ENCODE measurements at places on chromosomes 7 and 10.

GRCh38 chr10:127527891-127528290, 21.2 kb upstream of the NPS start:
- DNase-seq: no peak

GRCh38 chr10:58998924-58999713, 177.3 kb upstream of the PHYHIPL start:
- DNase-seq: no peak

GRCh38 chr10:62534031-62534430, 159.9 kb downstream of the ZNF365 start:
- no peak for DNase-seq

DNA sequence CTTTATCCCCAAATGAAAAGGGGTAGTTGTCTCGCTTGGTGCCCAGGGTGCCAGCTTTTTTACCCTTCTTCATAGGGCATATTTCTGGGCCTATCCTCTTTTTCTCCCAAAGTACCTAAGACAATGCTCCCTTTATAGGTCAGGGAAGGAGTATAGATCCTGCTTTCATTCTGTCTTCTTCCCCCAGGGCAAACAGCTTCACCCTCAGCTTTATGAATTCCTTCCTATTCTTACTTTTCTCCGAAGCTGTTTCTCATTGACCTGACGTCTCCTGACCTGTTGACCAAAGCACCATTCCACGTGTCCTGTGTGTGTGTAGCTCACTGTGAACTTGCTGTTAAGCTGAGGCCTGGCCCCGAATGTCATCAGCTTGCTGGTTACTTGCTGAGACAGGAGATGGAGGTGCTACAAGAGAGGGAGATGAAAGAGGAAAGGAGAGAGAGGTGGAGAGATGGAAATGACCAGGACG, 48.9 kb downstream of the PYROXD2 start:
- DNase-seq: no peak

DNA sequence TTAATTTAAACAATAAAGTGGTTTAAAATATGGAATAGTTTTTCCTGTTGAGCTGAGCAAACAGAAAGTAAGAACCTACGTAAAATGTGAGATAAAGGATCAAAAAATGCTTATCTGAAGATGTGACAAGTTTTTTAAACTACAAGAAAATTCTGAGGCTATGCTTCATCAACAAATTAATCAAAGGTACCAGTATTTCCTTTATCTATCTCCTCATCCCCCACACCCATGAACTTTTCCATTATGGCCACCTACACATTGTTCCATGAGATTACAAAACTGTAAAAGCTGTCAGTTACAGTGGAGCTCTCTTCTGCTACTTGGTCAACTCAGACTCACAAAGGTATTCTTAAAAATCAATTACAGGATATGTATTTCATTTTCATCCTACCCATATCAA, 77.4 kb downstream of the ARHGAP12 start:
- DNase-seq: no peak

DNA sequence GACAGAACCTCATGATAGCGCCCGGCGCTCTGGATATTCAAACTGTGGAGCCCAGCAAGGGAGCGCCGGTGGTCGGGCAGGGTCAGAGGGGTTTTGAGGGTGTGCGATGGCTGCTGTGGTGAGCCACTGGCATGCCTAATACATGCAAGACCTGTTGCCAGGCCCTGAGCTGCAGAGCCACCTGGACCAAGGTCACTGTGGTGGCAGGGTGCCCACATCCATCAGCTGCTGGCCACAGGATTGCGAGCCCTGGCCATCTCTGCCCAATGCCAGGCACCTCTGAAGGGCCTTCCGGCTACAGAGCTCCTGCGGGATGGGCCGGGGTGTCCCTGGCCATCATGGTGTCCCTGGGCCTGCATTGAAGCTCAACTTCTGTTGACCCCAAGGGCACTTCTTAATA, 123.0 kb upstream of the TNRC18 start:
- no peak for DNase-seq

GRCh38 chr7:92158660-92159575, 20.0 kb downstream of the LRRD1 start:
- DNase-seq: no peak

- DNase-seq: no peak
These were observed 3.5 kb downstream of the POLR3A start for GRCh38 chr10:78025685-78026364.

GRCh38 chr10:112282086-112282485, 1.1 kb upstream of the TECTB start:
- DNase-seq: no peak

GRCh38 chr7:23863209-23863787, 153.3 kb downstream of the STK31 start:
- DNase-seq: no peak

DNA sequence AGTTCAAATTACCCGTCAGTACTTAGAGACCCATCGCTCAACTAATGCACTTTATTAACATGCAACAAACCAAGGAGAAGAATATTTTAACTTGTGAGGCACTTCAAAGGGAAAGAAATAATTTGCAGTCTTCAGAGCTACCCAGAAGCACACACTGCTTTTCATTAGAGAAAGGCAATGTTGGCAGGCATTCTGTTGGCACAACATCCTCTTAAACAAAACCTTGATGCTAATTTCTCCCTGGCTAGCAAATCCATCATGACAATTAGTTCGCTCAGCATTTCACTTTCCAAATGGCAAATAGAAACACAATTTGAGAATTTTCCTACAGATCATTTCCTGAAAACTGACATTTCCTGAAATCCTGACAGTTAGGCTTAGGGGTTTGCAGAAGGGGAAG, 155.6 kb upstream of the FAM13C start:
- no peak for DNase-seq

DNA sequence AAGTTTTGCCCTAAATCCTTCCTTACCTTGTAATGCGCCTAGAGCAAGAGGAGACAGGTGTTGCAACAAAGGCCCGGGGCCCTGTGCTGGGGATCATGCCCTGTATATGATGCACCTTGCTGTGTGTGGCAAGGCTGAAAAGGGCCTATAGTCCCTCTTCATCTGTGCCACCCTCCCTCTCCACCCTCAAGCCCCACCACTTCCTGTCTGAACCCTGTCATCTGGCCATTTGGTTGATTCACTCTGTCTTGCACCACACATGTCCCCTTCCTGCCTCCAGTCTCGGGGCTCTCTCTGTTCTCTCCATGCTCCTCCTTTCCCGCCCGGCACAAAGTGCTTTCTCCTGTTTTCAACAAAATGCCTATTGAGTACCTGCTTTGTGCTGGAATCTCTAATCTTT, 11.5 kb upstream of the MALSU1 start:
- no peak for DNase-seq

GRCh38 chr10:66804962-66805361, 120.9 kb upstream of the LRRTM3 start:
- no peak for DNase-seq

- DNase-seq: no peak
These were observed 23.0 kb downstream of the EDRF1 start for GRCh38 chr10:125742465-125742864.

DNA sequence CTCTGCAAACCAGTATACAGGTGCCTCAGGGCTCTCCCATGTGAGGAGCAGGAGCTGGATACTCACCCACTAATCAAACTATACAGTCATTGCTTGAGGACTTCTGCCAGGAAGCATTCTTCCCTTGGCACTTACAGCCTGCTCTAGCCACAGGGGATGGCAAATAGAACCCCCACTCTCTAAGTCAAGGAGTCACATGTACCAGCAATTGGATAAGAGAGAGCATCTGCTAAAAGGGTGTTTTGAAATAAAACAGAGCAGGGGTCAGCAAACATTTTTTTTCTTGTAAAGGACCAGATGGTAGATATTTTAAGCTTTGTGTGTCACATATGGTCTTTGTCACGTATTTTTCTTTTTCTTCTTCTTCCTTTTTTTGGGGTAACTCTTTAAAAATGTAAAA, 865.2 kb upstream of the GHITM start:
- DNase-seq: no peak

GRCh38 chr7:151194188-151194587, 7.1 kb upstream of the ASB10 start:
- no peak for DNase-seq

DNA sequence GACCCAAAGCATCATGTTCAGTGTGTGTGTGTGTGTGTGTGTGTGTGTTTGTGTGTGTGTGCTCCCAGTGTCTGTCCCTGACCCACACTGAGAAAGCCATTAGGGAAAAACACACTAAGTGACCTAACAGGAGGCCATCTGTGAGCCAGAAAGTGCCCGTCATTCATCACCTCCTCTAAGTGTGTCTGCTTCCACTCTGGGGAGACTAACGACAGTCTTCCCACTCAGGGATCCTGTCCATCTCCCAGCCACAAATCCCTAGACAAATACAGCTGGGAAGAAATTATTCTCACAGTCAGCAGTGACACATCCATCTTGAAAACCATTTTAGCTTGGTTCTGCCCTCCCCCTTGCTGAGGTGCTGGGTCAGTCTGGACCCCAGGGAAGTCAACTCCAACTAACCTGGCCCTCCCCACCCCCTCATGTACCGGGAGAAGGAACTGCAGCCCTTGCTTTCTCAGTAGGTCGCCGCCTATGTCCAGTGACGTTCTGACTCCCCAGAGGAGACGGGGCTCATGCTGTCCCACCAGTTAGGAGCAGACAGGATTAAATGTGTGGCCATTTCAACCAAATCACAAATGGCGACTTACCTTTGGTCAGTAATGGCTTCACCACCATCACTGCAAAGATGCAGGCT, 296.5 kb upstream of the ZNF32 start:
- DNase-seq: no peak

DNA sequence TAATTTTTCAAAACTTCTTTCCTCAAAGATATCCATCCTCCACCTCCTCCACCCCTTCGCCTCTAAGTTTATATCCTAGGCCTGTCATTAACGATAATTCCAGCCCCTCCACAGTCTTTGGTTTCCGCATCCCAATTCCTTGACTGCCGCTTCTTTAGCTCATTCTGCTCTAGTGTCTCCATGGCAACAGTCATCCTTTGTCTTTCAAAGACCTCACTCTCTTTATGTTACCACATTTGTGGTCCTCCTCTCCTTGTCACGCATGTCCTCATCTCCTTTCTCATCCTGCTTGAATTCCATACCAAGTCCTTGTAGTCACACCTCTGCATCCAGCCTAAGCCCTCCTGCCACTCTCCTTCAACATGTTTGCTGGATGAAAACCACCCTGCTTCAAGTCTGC, 511.2 kb upstream of the KLF6 start:
- DNase-seq: no peak

DNA sequence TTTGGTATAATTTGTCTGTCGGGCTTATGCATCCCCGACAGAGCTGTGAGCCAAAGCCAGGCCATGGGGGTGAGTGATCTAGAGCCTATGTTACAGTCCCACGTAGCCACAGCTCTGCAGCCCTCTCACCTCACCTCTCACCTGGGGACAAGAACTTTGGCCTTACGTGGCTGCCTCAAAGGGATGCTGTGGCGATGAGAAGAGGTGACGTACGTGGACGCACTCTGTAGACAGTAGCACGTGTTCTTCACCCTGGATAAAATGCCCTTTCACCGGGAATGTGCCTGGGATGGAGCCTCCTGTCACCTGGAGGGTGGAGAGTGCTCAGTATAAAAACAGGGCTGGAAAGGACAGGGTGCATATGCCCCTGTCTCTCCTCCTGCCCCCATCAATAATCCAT, 5.5 kb downstream of the HKDC1 start:
- no peak for DNase-seq

DNA sequence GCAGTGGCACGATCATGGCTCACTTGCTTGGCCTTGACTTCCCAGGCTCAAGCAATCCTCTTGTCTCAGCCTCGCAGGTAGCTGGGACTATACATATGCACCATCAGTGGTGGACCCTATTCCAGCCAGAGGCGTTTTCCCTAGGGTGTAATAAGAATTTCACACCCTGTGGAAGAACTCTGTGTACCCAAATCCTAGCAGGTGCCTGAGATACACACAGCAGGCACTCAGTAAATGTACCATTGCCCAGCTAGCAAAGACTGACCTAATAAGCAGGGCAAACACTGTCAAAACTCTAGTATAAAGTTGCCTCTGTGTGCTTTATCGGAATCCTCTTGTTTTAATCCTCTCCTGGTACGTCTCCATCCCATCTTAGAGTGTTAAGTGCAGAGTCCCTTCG, 33.7 kb upstream of the BHLHA15 start:
- no peak for DNase-seq

DNA sequence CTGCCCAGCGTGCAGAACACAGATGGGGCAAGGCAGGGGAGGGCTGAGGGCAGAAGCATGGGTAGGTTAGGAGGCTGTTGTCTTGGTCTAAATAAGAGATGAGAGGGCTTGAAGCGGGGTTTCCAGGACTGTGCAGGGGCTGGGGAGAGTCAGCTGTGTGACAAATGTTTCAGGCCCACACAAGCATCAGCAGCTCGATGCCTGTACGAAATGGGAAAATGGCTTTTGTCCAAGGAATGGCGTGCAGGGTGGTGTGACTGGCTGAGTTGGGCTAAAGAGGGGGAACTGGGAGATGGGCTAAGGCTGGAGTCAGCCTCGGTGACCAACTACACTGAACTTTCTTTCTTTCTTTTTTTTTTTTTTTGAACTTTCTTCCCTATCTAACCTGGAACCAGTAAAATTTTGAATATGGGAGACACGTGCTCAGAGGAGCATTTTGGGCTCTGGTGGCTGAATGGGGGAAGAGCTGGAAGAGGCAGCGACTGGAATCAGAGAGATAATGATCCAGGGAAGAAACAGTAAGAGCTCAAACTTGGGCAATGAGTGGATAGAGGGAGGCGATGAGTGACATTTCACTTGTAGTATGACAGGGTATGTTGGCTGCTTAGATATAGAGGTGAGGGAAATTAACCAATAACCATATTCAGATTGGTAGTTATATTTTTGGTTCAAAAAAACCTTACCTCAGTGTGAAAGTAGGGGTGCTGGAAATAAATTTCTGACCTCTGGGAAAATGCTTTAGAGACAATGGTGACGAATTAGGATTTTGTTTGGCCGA, 10.2 kb upstream of the EPHA1 start:
- DNase-seq: no peak

DNA sequence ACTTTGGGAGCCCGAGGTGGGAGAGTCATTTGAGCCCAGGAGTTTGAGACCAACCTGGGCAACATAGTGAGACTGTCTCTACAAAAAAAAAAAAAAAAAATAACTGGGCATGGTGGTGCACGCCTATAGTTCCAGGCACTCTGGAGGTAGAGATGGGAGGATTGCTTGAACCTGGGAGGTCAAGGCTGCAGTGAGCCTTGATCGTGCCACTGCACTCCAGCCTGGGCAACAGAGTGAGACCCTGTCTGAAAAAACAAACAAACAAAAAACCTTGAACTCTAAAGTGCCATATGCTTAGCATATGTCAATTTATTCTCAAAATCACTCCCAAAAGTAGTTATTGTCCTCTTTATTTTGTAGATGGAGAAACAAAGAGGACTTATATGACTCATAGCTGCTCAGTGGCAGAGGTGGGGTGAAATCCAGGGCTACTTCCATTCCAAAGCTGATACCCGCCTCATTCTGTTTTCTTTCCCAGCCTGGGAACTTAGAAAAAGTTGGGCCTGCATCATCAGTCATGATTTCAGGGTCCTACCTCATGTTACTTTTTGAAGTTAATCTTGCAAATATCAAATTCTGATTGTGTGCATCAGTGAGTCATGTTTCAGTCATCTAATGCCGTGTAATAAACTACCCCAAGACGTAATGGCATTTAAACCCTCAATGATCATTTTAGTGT, 13.3 kb downstream of the DHTKD1 start:
- no peak for DNase-seq
